ENCODE measurements at places on chromosomes 4 and X.

GRCh38 chr4:154004016-154004415 is 215.1 kb upstream of the SFRP2 start:
- H3K4me1 ChIP-seq = peaks cover 18% of the 10 kb centered on the region
- no peak overlapping the region for H3K4me3 ChIP-seq
- peak overlapping the region; percentile 88 for H3K27ac ChIP-seq
- H3K36me3 ChIP-seq = no peaks in the 10 kb centered on the region
- peak; percentile 30 for DNase-seq

DNA sequence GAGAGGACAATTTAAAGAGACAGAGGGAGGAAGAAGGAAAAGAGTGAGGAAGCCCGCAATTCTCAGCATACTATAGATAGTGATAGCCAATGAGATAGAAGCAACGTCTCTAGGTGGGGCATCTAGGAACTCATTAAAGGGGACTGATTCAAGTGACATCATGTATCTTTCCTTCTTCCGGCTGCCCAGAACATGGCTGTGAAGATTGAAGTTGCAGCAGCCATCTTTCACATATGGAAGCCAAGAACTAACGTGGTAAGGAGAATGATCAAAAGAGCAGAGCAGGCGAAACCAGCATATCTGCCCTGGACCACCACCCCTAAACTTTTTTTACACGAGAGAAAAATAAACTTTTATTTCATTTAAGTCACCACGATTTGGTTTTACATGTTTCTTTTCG is 133.8 kb downstream of the DDX53 start:
- H3K4me1 ChIP-seq = no peaks in the 10 kb centered on the region
- H3K27ac ChIP-seq = no peak overlapping the region
- H3K4me3 ChIP-seq = no peak overlapping the region
- DNase-seq = no peak

DNA sequence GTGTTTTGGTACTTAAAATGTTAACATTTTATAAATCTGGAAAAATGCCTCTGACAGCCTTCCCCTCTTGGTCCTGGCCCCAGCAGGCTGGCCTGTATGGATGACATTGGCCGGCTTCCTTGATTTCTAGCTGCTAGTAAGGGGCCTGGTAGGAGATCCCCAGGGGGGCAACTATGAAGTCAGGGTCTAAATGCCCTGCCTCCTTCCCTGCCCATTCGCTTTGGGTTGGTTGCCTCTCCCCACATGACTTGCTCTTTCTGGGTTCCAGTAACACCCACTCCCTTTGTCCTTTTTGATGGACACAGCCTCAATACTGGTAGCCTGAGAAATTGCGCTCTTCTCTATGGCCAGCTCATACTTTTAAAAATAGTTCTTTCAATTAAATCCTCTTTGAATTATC is 78.0 kb upstream of the MAD2L1 start:
- no peaks in the 10 kb centered on the region for H3K36me3 ChIP-seq
- no peak overlapping the region for H3K27ac ChIP-seq
- no peaks in the 10 kb centered on the region for H3K4me1 ChIP-seq
- no peaks in the 10 kb centered on the region for H3K27me3 ChIP-seq
- DNase-seq = no peak

GRCh38 chrX:152632445-152633097 is 5.1 kb upstream of the GABRQ start:
- no peak overlapping the region for H3K4me3 ChIP-seq
- no peak overlapping the region for H3K27ac ChIP-seq
- DNase-seq = peak; percentile 49
- H3K4me1 ChIP-seq = no peaks in the 10 kb centered on the region
- H3K27me3 ChIP-seq = no peaks in the 10 kb centered on the region

- no peaks in the 10 kb centered on the region for H3K27me3 ChIP-seq
- peaks cover 32% of the 10 kb centered on the region for H3K36me3 ChIP-seq
- DNase-seq = peak; percentile 97
- H3K27ac ChIP-seq = peak overlapping the region; percentile 83
- peaks cover 15% of the 10 kb centered on the region for H3K4me1 ChIP-seq
Measured at GRCh38 chr4:119300101-119300978, 21.6 kb downstream of the FABP2 start.

- no peak overlapping the region for H3K4me3 ChIP-seq
- no peak for DNase-seq
- no peak overlapping the region for H3K27ac ChIP-seq
- no peaks in the 10 kb centered on the region for H3K27me3 ChIP-seq
- H3K4me1 ChIP-seq = no peaks in the 10 kb centered on the region
Measured at GRCh38 chr4:85905761-85906160, 430.8 kb downstream of the ARHGAP24 start.

DNA sequence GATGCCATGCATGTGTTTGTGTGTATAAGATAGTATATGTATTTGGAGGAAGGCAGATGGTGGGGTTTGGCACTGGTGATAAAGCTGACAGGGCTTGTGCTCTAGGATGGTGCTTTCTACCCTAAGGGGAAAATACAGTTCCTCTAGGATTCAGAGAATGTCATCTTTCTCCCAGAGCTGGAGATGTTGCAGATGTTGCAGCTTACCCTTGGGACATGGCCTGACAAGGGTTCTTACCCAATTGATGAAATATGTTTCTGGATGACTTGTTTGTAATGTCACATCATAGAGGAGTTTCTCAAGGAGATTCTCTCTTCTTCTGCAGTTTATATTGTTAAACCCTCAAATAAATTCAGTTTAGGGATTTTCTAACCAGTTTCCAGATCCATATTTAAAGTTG is 52.5 kb upstream of the PITX2 start:
- no peak overlapping the region for H3K4me3 ChIP-seq
- no peaks in the 10 kb centered on the region for H3K27me3 ChIP-seq
- no peaks in the 10 kb centered on the region for H3K4me1 ChIP-seq
- no peak overlapping the region for H3K27ac ChIP-seq
- no peak for DNase-seq

- peak; percentile 64 for DNase-seq
- H3K4me3 ChIP-seq = peak overlapping the region; percentile 49
Measured at GRCh38 chr4:33722800-33723516, 2521.4 kb downstream of the ARAP2 start.

- no peak overlapping the region for H3K4me3 ChIP-seq
- no peak overlapping the region for H3K27ac ChIP-seq
- peak; percentile 27 for DNase-seq
- peaks cover 13% of the 10 kb centered on the region for H3K36me3 ChIP-seq
- H3K27me3 ChIP-seq = no peaks in the 10 kb centered on the region
- peaks cover 9% of the 10 kb centered on the region for H3K4me1 ChIP-seq
Measured at GRCh38 chr4:87118826-87119225, 101.6 kb downstream of the KLHL8 start.

DNA sequence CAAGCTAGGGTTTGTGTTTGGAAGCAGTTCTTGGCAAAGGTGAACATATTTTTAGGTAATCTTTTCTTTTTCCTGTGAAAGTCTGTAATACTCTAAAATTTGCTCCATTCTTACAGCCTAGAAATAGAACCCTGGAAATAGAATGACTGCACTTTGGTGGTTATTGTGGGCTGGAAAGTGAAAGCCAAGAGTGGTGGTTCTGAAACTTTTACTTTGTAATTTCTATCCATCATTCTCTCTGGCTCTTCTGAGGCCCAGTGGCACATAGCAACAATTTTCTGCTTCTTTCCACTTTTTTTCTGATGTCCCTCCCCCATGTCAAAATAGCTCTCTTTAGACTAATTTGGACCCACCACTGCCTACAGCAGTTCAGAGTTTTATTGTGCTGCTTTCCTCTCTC is 300.4 kb upstream of the RPS6KA3 start:
- no peaks in the 10 kb centered on the region for H3K27me3 ChIP-seq
- no peak overlapping the region for H3K4me3 ChIP-seq
- H3K27ac ChIP-seq = no peak overlapping the region
- no peak for DNase-seq

DNA sequence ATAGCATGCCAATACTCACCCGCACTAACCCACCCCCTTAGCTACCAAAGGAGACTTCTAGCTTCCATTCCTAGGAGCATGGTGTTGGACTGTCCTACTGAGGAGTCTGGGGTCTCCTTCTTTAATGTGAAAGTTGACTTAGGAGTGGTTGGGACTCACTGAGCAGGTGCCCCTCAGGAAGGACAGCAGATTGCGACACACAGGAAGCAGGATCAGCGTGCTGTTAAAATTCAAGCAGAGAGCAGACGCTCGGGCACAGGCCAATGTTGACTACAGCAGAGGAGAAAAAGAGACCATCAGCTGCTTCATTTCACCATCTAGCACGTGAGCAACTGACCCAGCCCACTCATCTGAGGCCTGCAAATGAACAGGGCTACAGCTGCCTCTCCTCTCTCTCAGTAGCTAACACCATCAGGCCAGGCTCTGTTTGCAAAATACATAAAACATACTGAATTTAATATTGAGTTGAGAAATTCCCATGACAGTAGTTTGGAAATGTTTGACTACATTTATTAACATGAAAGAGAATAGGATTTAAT is 10.8 kb downstream of the NOX1 start:
- no peak for DNase-seq
- H3K4me3 ChIP-seq = no peak overlapping the region
- no peak overlapping the region for H3K27ac ChIP-seq
- no peaks in the 10 kb centered on the region for H3K27me3 ChIP-seq

GRCh38 chr4:20432088-20432487 is 180.4 kb downstream of the SLIT2 start:
- H3K36me3 ChIP-seq = no peaks in the 10 kb centered on the region
- H3K4me3 ChIP-seq = peak overlapping the region; percentile 40
- peaks cover 36% of the 10 kb centered on the region for H3K4me1 ChIP-seq
- H3K27ac ChIP-seq = peak overlapping the region; percentile 20
- H3K27me3 ChIP-seq = no peaks in the 10 kb centered on the region

DNA sequence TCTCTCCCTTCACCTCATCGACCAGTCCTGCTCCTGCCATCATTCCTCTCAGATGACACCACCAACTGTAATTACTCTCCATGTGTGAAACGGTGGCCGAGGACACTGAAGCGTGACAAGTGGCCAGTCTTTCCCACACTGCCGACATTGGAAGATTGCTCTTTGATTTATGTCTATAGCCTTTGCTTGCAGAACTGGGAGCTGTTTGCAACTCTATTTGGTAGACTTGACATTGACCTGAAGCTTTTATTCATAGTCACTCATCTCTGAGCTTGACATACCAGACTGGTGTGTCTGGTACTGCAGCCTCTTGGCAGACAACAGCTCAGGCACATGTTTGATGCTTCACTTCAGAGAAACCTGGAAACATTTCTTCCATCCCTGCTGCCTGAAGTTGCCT is 121.8 kb upstream of the GALNT7 start:
- H3K4me1 ChIP-seq = no peaks in the 10 kb centered on the region
- no peak for DNase-seq
- H3K27ac ChIP-seq = no peak overlapping the region
- H3K4me3 ChIP-seq = no peak overlapping the region

- H3K36me3 ChIP-seq = no peaks in the 10 kb centered on the region
- H3K4me3 ChIP-seq = no peak overlapping the region
- no peaks in the 10 kb centered on the region for H3K27me3 ChIP-seq
- DNase-seq = no peak
- H3K4me1 ChIP-seq = no peaks in the 10 kb centered on the region
Measured at GRCh38 chr4:189660722-189661360, 279.8 kb upstream of the FRG1 start.

DNA sequence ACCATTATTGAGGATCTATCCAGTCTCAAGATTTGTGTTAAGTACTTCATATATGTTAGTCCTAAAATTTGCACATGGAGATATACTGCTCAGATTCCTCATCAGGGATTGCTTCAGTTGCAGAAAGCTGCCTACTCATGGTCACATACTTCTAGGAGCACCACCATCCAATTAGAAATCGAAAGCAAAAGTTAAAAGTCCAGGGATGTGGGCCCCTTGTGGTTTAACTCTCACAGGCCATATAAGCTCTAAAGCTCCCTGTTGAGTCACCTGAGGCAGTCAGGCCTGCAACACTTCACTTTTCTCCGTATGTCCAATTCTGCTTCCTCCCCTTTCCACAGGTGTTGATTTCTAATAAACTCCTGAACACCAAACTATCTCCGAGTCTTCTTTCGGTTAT is 84.2 kb downstream of the CNOT6L start:
- DNase-seq = peak; percentile 29
- H3K4me3 ChIP-seq = no peak overlapping the region
- no peaks in the 10 kb centered on the region for H3K4me1 ChIP-seq
- H3K27ac ChIP-seq = no peak overlapping the region

DNA sequence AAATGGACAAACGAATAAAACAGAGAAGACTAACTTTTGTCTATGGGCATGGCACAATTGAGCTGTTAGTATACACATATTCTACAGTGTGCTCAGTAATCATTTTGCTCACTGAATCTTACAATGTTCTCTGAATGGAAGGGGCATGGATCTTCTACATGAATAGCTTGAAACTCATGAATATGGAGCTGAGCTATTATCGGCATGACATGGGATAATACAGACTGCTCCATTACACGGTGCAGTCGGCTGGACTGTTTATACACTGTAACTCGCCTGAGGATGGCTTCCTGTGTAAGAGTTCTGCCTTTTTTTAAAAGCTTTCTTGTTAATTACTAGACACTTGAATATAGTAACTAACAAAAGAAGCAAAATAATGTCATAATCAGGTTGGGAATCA is 368.5 kb upstream of the MAD2L1 start:
- H3K4me1 ChIP-seq = no peaks in the 10 kb centered on the region
- no peaks in the 10 kb centered on the region for H3K36me3 ChIP-seq
- no peaks in the 10 kb centered on the region for H3K27me3 ChIP-seq

GRCh38 chrX:66018585-66019309 is 21.1 kb downstream of the VSIG4 start:
- no peak overlapping the region for H3K4me3 ChIP-seq
- no peaks in the 10 kb centered on the region for H3K4me1 ChIP-seq
- no peak overlapping the region for H3K27ac ChIP-seq
- H3K36me3 ChIP-seq = no peaks in the 10 kb centered on the region
- no peaks in the 10 kb centered on the region for H3K27me3 ChIP-seq
- DNase-seq = no peak

GRCh38 chr4:48565362-48566033 is 75.4 kb downstream of the ZAR1 start:
- peaks cover 35% of the 10 kb centered on the region for H3K36me3 ChIP-seq
- no peaks in the 10 kb centered on the region for H3K27me3 ChIP-seq
- H3K4me1 ChIP-seq = peaks cover 6% of the 10 kb centered on the region

- H3K27ac ChIP-seq = no peak overlapping the region
- no peak for DNase-seq
- no peak overlapping the region for H3K4me3 ChIP-seq
Measured at GRCh38 chrX:87265518-87265917, 252.1 kb upstream of the KLHL4 start.

- no peak for DNase-seq
- no peaks in the 10 kb centered on the region for H3K36me3 ChIP-seq
- H3K4me3 ChIP-seq = no peak overlapping the region
Measured at GRCh38 chr4:146458594-146458993, 63.1 kb downstream of the SLC10A7 start.

DNA sequence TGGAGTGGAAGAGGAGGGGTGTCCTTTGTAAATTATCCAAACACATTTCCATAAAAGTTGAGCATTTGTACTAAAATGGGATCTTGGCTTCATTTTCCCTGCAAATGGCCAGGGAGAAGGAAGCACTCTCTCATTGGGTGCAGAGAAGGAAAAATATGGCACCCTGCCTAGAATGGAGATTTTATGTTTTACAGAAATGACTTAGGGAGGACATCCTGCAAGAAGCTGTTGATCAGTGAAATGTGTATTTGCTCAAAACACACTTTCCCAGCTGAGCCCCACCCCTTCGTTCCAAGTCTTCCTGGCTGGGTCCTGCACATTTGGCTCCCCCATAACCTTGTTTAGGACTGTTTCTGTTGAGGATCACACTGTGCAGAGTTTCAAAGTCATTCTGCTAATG is 213.5 kb upstream of the TAPT1 start:
- no peak for DNase-seq
- no peak overlapping the region for H3K4me3 ChIP-seq
- H3K36me3 ChIP-seq = no peaks in the 10 kb centered on the region
- H3K27ac ChIP-seq = no peak overlapping the region

- H3K27me3 ChIP-seq = no peaks in the 10 kb centered on the region
- no peaks in the 10 kb centered on the region for H3K4me1 ChIP-seq
- no peak overlapping the region for H3K4me3 ChIP-seq
- no peak overlapping the region for H3K27ac ChIP-seq
- no peaks in the 10 kb centered on the region for H3K36me3 ChIP-seq
Measured at GRCh38 chrX:134240209-134240608, 3.2 kb downstream of the CCDC160 start.

Measured in GM23248 (cell line).